ENCODE measurements at places on chromosomes 3 and 15. TPM values are rescaled to one million over a fixed set of nuclear protein-coding genes. Genes with fewer than 3 reads are reported as not detected.

PEAK1 gene
- total RNA-seq = 21.5 TPM

GOLGB1 gene
- total RNA-seq = 30.1 TPM

CHRNA5 gene
- total RNA-seq = 1.4 TPM

ULK4 gene
- 16.8 TPM for total RNA-seq

PLCH1 gene
- 0.15 TPM for total RNA-seq

TMC3 gene
- not detected for total RNA-seq

AADAC gene
- not detected for total RNA-seq

C3orf38 gene
- total RNA-seq = 27.6 TPM

HYAL2 gene
- 6.0 TPM for total RNA-seq

CCK gene
- total RNA-seq = not detected

SLC9A9 gene
- 10.0 TPM for total RNA-seq

P2RY14 gene
- 0.51 TPM for total RNA-seq

MYH15 gene
- total RNA-seq = 0.15 TPM

ZBBX gene
- total RNA-seq = not detected

FBN1 gene
- 0.91 TPM for total RNA-seq

SLC12A8 gene
- 0.68 TPM for total RNA-seq

FBXW12 gene
- not detected for total RNA-seq

ARGFX gene
- total RNA-seq = not detected

CEP97 gene
- total RNA-seq = 22.0 TPM

CDV3 gene
- total RNA-seq = 218 TPM

SLC6A11 gene
- not detected for total RNA-seq

LRRC31 gene
- total RNA-seq = not detected

SLC24A1 gene
- total RNA-seq = 3.9 TPM

PLSCR5 gene
- total RNA-seq = not detected

UTS2B gene
- not detected for total RNA-seq

TMEM266 gene
- not detected for total RNA-seq

KLHL40 gene
- not detected for total RNA-seq

CCDC191 gene
- total RNA-seq = 4.1 TPM

ESYT3 gene
- 0.22 TPM for total RNA-seq

ARPIN gene
- total RNA-seq = not detected

A4GNT gene
- not detected for total RNA-seq

C3orf22 gene
- total RNA-seq = not detected

SAMD7 gene
- total RNA-seq = not detected

SH2D7 gene
- total RNA-seq = not detected

MB21D2 gene
- total RNA-seq = 15.6 TPM

NME9 gene
- 0.43 TPM for total RNA-seq

BFSP2 gene
- 0.68 TPM for total RNA-seq

FBXO40 gene
- total RNA-seq = not detected

HIGD2B gene
- 0.22 TPM for total RNA-seq

SRGAP3 gene
- 5.5 TPM for total RNA-seq

Measured in activated naive CD4-positive, alpha-beta T cell treated with anti-CD3 and anti-CD28 coated beads, Interleukin-2, amount 10 ng/mL, durations not matched to agents 5 hours and 36 hours (primary cell).